ENCODE measurements at places on chromosomes 5 and 9. TPM values are rescaled to one million over a fixed set of nuclear protein-coding genes. Genes with fewer than 3 reads are reported as not detected.

The KIF4B gene
- not detected for total RNA-seq

The PCDHB13 gene
- 3.0 TPM for total RNA-seq

DNA sequence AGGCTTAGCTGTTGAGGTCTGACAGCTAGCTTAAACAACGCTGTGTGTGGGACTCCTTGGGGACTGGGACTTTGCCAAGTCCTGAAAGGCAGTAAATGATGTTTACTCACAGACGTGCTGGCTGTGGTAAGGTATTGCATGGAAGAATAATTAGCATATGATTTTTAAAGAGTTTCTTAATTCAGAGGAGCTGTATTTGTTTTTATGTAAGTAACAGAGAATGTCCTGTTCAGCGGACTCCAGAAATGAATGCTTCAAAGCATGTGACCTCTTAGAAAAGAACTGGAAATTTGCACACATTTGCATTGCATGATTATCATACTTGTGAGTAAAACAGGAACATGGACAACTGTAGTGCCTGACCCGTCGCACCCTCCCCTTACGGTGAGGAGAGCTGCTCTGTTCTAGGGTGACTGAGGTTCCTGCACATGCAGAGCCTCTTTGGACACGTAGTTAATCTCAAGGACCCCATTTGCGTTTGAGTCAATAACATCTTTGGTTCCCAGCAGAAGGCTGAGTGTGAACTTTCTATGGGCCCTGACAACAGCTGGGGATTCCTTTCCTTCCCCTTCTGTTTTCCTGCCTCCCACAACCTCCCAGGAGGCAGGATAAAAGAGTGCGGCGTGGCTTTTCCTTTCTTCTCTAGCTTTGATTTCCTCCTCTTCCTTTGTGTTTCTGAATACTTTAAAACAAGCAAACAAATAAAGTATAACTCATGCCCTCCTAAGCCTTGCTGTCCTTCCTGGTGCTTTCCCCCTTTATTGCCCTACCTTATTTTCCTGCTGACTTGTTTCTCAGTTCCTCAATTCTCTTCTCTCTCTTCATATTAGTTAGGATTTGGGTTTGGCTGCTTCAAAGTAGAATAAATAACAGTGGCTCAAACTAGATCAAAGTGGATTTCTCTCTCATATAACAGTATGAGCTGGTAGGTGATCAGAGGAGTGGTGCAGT is 157.2 kb upstream of the CD180 start:
- H3K27me3 ChIP-seq: no peaks in the 10 kb centered on the region
- no peaks in the 10 kb centered on the region for H3K36me3 ChIP-seq
- H3K27ac ChIP-seq: no peak overlapping the region
- no peak overlapping the region for H3K4me3 ChIP-seq
- H3K4me1 ChIP-seq: peaks cover 13% of the 10 kb centered on the region

DNA sequence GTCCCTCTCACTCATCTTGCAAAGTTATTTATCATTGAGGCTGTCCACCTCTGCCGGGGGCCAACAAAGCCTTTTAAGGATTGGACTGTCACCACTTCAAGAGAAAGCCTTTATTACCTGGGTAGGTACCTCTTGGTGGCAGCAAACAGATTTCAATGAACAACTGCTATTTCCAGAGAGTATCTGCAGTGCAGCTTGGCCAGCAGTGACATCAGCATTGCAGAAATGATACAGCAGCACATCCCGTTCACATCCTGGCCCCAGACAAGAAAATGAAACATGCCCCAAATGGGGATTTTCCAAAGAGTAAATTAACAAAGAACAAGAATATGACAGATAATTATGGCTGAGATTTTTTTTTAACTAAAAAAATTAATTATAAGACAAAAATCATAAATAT is 2.3 kb upstream of the SPATA6L start:
- no peak for DNase-seq
- H3K4me1 ChIP-seq: peaks cover 3% of the 10 kb centered on the region
- no peak overlapping the region for H3K4me3 ChIP-seq
- peaks cover 25% of the 10 kb centered on the region for H3K27me3 ChIP-seq

DNA sequence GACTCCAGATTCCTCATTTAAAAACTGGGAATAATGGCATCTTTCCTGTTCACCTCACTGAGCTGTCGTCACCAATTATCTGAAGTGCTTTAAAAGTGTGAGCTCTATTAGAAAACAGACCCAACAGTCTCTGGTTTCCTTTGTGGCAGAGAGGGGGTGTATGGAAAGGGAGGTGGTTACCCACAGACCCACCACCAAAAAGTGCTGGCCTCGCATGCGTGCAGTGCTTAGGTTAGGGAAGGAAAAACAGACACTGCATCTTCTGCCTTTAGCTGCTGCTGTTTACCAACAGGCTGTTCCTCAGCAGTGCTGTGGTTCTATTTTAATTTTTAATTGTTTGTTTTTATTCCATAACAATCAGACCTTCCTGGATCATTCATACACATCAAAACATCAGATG is 249.6 kb downstream of the PIK3R1 start:
- no peaks in the 10 kb centered on the region for H3K4me1 ChIP-seq
- DNase-seq: no peak
- no peaks in the 10 kb centered on the region for H3K36me3 ChIP-seq
- H3K27me3 ChIP-seq: no peaks in the 10 kb centered on the region
- H3K27ac ChIP-seq: no peak overlapping the region
- H3K4me3 ChIP-seq: no peak overlapping the region

GRCh38 chr5:100584069-100584468 is 48.9 kb downstream of the FAM174A start:
- no peaks in the 10 kb centered on the region for H3K27me3 ChIP-seq
- no peak overlapping the region for H3K27ac ChIP-seq
- no peaks in the 10 kb centered on the region for H3K4me1 ChIP-seq
- no peak for DNase-seq
- H3K4me3 ChIP-seq: no peak overlapping the region
- no peaks in the 10 kb centered on the region for H3K36me3 ChIP-seq
